ENCODE measurements at places on chromosomes 11 and 22.

- DNase-seq = peak; percentile 77
Measured at GRCh38 chr22:32803020-32803737, 1.7 kb downstream of the TIMP3 start.

GRCh38 chr11:45922425-45923082 lies at the start of gene LARGE2:
Gene LARGE2, plus strand, starts transcription at chr11:45922656. Its CDS starts 227 bp downstream, at chr11:45922883.
- DNase-seq = no peak

- peak; percentile 83 for DNase-seq
Measured at GRCh38 chr11:7677071-7677470, 3.8 kb upstream of the CYB5R2 start.

- DNase-seq = no peak
Measured at GRCh38 chr11:293852-294661, 5.1 kb downstream of the PGGHG start.

DNA sequence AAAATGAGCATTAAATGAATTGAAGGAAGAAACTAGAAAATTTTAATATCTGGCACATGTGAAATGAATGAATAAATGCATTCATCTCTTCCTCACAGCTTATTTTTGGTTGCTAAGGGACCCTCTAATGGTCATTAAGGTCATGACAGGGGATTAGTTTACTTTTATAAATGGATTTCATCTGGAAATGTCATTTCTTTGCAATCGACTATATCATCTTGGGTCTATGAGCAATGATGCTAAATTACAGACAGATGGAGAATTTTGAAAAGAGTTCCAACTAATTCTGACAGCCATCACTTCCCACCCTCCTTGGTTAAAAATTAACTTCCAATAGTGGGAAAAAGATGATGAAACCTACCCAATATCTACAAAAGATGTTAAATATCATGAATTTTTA lies 98.0 kb downstream of the KIF18A start:
- no peak for DNase-seq

DNA sequence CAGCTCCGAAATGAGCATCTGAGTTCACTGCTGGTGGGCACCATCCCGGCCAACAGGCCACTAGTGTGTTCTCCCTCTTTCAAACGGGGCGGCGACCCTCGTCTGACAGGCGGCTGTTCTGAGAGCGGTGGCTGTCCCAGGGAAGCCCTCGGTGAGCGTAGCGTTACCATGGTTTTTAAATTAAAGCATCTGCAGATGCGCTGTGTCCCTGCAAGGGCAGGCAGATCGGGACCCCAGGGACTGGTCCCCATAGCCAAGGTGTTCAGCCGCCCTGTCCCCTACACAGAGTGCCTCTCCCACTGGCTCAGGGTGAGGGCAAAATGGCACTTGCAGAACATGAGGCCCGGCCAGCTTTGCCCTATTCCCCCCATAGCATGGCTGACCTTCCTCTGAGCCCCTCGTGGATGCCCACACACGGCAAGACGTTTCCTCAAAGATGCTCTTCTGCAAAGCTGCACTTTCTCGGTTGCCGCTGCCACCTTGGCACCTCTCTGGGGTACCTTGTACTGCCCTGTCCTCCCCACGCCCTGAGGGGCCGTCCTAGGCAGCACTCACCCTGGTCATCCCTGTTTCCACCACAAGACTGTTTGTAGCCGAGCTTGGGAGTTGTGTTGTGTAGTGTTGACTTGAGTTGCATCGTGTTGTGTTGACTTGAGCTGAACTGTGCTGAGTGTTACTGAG lies 51.9 kb upstream of the KCNQ1OT1 start:
- no peak for DNase-seq

DNA sequence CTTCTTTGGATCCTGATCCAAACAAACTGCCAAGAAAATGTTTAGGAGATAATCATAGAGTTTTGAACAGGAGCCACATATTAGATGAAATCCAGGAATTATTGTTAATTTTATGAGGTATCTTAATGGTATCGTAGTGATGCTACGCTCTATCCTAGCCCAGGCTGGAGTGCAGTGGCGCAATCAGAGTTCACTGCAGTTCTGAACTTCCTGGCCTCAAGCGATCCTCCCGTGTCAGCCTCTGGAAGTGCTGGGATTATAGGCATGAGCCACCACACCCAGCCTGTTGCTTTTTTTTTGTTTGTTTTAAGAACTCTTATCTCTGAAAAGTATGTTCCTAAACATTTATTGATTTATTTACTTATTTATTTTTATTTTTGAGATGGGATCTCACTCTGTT lies 2.4 kb downstream of the GSTT4 start:
- DNase-seq = no peak

GRCh38 chr11:124900464-124900863 lies 2.8 kb upstream of the ROBO4 start:
- DNase-seq = peak; percentile 96

- DNase-seq = peak; percentile 9
Measured at GRCh38 chr11:119229288-119229672, 23.1 kb downstream of the CBL start.

DNA sequence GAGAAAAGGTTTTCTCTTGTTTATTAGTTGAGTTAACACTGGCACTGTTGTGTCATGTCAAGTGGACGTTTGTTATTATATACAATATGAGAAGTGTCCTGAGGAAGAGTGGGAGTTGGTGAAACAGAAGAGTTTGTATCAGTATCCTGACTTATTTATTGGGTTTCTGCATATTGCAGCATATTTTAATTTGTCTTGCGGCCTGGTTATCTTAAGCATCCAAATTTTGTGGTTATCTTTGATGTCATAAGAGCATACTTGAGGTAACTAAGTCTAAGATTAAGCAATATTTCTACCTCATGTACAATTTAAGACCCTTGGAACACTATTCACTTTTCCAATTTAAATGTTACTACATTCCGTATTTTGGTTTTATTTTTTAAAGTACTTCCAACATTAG lies 103.5 kb downstream of the DDX10 start:
- DNase-seq = no peak

- peak; percentile 67 for DNase-seq
Measured at GRCh38 chr11:114285599-114285998, 10.6 kb upstream of the NNMT start.

DNA sequence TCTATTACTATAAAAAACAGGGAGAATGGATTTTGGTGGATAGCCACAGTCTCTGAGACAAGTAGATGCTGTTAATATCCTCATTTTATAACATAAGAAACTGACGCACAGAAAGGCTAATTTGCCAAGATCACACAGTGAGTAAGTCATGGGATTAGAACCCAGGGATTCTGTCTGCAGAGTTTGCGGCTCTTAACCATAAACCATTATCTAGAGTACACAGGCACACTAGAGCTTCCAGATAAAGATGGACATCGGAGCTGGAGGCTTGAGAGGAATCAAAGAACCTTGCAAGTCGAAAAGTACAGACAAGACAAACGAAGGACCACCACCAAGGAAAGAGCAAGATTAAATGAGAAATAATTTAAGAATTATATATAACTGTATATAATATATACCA lies 11.3 kb downstream of the LGALS12 start:
- DNase-seq = no peak

- DNase-seq = no peak
Measured at GRCh38 chr11:109762546-109762945, 330.6 kb upstream of the ZC3H12C start.

DNA sequence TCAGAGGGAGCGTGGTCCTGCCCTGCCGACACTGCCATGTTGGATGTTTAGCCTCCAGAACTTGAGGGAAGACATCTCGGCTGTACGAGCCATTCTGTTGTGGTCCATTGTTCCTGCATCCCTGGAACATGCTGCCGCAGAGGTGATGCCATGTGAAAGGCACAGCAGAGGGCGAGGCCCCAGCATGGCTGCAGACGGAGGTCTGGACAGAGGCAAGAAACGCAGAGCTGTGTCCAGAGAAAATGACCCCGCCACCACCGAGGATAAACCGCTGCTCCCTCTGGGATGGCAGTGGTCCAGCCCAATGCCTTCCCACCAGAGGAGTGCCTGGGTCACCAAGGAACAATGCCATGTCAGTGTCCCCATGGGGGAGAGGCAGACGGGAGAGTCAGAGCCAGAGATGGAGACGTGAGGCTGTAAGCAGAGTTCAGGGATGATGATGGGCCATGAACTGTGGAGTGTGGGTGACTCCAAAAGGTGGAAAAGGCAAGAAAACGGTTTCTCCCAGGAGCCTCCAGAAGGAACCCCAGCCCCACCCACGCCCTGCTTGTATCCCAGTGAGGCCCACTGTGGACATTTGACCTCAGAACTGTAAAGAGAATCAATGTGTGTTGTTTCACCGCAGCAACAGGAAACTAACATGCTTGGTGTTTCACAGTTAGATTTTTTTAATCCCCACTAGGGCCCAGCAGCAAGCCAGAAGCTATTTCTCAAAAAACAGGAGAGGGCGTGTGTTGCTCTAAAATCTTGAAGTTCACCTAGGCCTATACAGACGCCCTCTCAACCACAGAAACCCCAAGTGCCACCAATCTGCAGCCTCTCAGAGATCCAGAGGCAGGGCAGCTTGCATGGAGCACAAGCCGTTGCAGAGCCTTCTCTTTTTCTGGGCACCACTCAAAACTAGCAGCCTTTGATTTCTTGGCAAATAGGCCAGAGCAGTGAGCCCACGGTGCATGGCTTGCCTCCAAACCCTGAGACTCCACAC lies 1422.9 kb downstream of the TBC1D22A start:
- no peak for DNase-seq

- peak; percentile 41 for DNase-seq
Measured at GRCh38 chr11:67613960-67614715, 7.4 kb downstream of the NDUFV1 start.

DNA sequence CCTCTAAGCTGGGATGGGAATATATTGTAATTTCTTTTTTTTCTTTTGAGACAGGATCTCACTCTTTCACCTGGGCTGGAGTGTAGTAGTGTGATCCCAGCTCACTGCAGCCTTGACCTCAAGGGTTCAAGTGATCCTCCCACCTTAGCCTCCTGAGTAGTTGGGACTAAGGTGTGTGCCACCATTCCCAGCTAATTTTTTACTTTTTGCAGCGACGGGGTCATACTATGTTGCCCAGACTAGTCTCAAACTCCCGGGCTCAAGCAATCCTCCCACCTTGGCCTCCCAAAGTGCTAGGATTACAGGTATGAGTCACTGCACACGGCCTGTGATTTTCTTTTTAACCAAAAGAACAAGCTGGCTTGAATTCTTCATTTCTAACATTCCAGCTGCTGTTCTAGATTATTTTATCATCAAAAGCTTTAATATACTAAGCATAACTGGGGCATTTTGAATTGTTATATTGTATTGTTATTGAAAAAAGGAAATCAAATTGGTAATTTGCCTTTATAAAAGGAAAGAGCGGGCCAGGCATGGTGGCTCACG lies 26.8 kb upstream of the PPP2R1B start:
- DNase-seq = no peak

DNA sequence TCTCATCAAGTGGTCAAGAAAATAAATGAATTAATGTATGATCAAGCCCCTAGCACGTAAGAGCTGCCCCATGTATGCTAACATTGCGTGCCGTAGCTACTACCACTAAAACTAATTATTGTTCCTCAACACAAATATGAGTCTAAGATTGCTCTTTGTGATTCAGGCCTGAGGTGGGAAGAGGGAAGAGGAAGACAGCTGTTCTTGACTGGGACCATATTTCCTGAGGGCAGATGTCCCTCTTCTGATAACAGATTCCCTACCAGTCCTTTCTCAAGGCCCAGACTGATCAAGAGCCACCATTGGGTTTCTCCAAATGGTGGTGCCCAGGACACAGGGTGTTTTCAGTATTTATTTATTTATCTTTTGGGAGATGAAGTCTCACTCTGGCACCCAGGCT lies 87.2 kb upstream of the CADM1 start:
- DNase-seq = no peak

DNA sequence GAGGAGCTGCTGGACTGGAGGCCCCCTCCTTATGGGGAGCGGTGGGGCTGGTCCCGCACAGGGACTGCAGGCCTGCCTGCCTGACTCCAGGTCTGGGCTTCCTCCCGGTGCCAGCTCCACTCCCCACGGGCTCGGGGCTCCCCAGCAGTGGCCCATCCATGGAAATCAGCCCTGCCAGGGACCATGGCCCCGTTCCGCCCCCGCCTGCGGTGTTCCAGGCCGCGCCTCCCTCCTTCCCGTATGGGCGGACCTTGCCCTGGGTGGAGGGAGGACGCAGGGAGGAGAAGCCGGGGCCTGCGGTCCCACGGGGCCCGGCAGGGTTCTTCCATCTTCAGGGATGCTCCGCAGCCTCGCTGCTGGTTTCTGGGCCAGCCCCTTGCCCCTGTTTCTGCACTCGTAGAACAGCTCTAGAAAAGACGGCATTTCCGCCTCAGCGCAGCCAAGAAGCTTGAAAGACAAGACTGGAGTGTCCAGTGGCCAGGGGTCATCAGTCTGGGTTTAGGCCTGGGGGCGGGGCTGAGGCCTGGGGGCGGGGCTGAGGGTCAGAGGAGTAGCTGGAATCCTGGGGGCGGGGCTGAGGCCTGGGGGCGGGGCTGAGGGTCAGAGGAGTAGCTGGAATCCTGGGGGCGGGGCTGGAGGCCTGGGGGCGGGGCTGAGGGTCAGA lies 1330.6 kb downstream of the BRD1 start:
- no peak for DNase-seq

DNA sequence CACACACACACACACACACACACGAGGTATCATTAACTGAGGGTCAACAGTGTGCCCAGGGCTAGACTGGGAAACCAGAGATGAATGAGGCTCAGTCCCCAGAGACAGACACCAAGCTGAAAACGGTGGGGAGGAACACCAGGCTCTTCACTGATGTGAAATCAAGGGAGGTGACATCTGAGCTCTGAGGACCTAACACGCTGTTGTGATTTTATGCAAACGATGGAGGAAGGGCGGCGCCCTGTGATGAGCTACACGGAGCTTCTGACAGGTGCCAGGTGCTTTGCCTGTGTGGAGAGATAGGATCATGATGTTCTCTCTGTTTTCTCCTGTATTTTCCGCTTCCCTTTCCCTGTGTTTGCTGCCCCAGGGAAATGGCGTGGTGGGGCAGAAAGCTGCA lies 6.5 kb upstream of the CYB5R3 start:
- DNase-seq = no peak

GRCh38 chr11:32884770-32885384 lies 7.7 kb upstream of the QSER1 start:
- peak; percentile 9 for DNase-seq

- DNase-seq = no peak
Measured at GRCh38 chr22:23470811-23471389, 109.2 kb downstream of the IGLL1 start.

DNA sequence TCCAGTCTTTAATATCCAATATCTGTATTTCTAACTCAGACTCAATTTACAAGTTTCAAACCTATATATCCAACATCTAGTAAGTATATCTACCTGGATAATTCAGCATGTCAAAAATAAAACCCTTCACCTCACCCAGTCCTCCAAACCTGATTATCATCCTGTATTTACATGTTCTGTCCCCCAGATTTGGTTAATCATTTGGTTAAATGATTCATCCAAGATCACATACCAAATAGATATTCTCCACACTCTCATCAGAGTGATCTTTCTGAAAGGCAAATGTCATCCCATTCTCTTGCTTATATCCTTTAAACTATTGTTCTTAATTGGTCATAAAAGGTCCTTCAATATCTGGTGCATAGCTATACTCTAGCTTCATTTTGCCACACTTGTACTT lies 199.0 kb downstream of the SOX6 start:
- DNase-seq = no peak

GRCh38 chr11:133403900-133404299 lies 128.4 kb downstream of the OPCML start:
- no peak for DNase-seq

GRCh38 chr11:17260020-17260419 lies 16.5 kb upstream of the NUCB2 start:
- DNase-seq = no peak

GRCh38 chr22:37051391-37052385 lies at the start of gene KCTD17:
Gene KCTD17, plus strand, starts transcription at chr22:37051742. Its CDS starts 19 bp downstream, at chr22:37051761.
- peak; percentile 79 for DNase-seq

GRCh38 chr11:117731722-117732290 lies 65.2 kb downstream of the DSCAML1 start:
- DNase-seq = no peak

GRCh38 chr11:32262367-32262766 lies 171.5 kb downstream of the RCN1 start:
- DNase-seq = no peak
